ENCODE measurements at places on chromosomes 5 and 9.

DNA sequence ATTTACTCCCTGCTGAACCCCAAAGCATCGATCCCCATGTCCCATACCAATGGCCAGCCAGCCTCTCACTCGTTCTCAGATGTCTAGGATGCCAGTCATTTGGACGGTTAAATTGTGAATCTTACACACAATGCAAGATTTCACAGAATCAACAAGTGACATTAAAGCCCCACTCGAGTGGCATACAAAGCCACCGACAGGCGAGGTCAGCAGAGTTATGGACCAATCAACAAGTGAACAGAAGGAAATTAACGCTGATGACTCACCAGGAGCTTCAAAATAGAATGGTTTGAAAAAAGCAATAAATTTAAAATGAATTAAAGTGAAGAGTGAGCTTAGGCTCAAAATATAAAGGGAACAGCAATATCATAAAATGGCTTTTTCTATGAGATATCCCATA is 8.2 kb upstream of the RUFY1 start:
- no peak for DNase-seq

GRCh38 chr5:148314731-148315130 is 2.5 kb downstream of the SPINK7 start:
- no peak for DNase-seq

DNA sequence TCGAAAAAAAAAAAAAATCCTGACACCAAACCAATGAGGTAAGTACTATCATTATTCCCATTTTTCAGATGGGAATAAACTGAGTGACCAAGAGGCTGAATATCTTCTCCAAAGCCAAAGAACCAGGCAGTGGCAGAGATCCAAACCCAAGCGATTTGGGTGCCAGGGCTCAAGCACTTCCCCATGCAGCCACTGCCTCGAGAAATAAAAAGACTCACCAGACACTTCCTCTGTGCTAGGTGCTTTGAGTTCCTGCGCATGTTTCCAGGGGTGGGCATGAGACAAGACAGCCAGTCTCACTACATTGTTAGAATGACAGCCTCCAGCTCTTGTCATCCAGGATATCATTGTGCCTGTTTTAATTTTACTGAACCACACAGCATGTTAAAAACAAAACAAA is 2.3 kb upstream of the RPL26L1 start:
- no peak for DNase-seq

- DNase-seq = no peak
Observed at GRCh38 chr9:135035781-135036760, 51.4 kb upstream of the OLFM1 start.

GRCh38 chr5:58327289-58327688 is 132.6 kb downstream of the PLK2 start:
- no peak for DNase-seq

GRCh38 chr5:112372543-112372942 is 46.5 kb downstream of the EPB41L4A start:
- no peak for DNase-seq

DNA sequence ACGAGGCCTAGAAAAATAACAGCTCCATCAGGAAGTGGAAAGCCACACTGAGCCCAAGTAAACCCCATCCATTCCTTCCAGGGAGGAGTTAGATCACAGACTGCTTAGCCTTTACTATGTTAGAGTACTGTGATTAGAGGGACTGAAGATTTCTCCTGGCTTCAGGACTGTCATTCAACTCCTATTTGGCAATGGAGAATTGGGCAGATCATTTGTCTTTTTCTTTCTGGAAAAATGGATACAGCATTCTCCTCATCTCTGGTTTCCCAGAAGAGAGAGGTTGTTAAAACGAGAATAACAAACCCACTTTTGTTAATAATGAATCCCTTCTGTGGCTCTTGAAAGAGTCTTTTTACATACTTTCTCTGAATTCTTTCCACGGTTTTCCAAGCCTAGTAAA is 150.4 kb downstream of the GABRB2 start:
- no peak for DNase-seq

DNA sequence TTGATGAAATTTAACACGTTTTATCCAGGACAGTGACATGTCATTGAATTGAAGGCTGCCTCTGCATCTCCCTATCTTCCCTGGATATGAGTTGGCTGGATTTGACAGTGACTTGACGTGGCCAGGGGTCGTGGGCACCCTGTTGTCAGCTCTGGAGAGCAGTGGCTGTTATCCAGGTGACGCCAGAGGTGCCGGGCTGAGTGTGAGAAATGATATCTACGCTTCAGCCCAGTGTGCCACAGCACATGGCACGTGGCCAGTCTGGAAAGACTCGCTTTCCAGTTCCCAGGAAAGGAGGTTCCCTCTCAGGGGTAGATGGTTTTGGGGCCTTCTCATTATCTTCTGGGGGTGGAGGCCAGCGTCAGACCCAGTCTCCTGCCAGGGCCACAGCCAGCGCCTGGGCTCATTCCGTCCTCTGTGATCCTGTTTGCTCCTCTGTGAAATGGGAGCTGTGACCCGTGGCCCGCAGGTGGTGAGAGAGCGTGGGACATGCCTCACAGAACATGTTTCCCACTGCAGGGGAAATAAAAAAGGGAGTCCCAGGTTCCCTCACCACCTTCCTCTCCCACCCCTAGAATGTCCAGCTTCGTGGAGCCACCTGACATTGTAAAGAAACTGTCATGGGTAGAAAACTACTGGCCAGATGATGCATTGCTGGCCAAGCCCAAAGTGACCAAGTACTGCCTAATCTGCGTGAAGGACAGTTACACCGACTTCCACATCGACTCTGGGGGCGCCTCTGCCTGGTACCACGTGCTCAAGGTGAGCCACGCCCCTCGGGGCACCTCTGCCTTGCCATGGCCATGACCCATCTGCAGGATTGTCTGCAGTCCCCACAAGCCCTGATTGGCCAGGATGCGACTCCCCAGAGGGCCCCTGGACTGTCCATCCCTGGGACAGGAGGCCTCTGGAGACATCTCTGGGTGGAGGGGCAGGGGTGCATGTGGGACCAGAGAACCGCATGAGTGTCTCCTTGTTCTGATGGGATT is 76.5 kb downstream of the PHF2 start:
- DNase-seq = no peak

GRCh38 chr5:170576602-170577535 is 73.0 kb downstream of the KCNIP1 start:
- DNase-seq = no peak

GRCh38 chr5:591746-592145 is 20.4 kb upstream of the CEP72 start:
- DNase-seq = no peak

- DNase-seq = no peak
Observed at GRCh38 chr5:93220431-93220830, 360.6 kb downstream of the NR2F1-AS1 start.

DNA sequence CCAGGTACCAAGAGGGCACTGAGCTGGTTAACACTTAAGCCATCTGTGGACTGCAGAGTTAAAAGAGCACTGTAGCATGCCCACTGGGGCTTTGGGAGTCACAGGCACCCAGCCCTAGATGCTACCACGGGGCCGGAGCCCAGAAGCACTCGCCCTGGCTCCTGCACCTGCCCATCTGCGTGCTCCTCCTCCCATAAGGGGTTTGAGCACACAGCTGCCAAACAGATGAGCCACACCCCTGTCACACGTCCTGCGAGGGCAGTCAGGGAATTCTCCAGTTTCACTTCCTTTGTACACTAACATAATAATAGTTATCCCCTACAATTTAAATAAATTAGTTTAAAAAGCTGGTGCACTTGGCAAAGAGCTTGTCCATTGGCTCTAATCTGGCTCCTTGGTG is 4.5 kb upstream of the PCA3 start:
- no peak for DNase-seq

DNA sequence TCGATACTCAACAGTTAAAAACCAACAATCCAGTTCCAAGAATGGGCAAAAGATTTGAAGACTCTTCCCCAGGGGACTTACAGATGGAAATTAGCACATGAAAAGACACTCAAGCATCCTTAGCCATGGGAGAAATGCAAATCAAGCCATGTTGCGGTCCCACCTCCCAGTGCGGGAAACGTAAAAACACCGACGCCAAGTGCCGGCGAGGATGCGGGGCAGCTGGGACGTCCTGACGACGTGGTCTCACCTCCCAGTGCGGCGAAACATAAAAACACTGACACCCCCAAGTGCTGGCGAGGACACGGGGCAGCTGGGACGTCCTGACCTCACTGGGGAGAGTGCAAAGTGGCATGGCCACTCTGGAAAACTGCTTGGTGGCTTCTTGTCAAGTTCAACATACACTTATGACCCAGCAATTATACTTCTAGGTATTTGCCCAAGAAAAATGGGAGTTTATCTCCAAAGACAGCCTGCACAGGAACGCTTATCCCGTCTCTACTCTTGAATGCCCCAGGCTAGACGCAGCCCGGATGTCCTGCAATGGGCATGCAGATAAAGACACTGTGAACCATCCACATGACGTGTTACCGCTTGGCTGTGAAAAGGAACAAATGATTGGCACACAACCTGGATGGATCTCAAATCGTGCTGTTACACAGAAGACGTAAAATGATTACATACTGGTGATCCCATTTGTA is 60.1 kb upstream of the UBAC1 start:
- DNase-seq = no peak

DNA sequence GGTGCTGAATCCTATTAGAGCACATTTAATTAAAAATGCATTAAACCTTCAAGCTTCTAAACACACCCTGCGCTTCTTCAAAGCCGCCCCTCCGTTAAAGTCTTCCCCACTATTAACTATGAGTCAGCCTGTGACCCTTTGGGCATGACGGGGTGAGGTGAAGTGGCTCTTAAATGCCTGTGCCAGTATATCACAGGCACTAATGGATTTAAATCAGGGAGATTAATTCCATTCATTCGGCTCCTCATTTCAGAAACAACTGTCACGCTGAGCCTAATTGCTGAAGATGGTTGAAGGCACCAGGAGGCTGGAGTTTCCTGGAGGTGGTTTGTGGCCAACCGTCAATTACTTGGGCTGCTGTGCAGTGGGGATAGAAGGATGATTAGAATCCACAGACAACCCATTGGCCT is 192.6 kb upstream of the MSX2 start:
- DNase-seq = peak; percentile 4

- DNase-seq = no peak
Observed at GRCh38 chr9:89225587-89225986, 47.0 kb upstream of the SHC3 start.

GRCh38 chr5:153654504-153655200 is 164.2 kb downstream of the GRIA1 start:
- no peak for DNase-seq

DNA sequence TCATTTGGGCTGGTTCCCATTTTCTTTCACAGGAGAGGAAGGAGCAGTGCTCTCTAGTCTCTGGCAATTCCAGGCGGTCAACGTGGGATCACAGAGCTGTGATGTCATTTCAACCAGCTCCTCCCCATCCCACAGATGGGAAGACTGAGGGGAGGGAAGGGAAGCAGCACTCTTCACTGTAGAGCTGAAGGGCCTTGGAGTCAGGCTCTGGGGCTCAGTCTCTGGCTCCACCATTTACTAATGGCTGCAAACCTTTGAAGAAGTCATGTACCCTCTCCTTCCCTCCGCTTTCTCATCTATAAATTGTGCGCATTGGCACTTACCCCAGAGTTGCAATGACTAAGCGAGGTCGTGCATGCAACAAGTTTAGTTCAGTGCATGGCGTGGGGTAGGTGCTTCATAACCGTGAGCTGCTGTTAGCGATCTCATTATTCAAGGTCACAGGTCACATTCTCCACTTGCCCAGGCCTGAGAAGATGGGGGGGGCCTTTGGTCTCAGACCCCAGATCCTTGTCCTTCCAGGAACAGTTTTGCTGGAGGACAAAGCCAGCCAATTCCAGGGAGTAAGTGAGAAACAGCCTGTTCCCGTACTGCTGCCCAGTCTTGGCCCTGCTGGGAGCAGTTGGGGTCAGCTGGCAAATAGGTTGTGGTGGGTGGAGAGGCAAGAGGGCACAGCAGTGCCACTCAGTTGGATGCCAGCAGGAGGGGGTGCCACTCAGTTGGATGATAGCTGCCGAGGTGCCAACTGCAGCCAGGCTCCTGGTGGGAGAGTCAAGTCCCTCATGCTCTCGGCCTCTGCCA is 136.7 kb downstream of the RGS3 start:
- no peak for DNase-seq

- no peak for DNase-seq
Observed at GRCh38 chr5:60018091-60018490, 124.6 kb upstream of the PDE4D start.

GRCh38 chr9:27655441-27655840 is 82.2 kb upstream of the C9orf72 start:
- DNase-seq = no peak

- peak; percentile 60 for DNase-seq
Observed at GRCh38 chr9:136769710-136770191, 5.4 kb upstream of the LCN15 start.

- DNase-seq = no peak
Observed at GRCh38 chr5:181259974-181260719, 796 bp downstream of the TRIM52 start.

DNA sequence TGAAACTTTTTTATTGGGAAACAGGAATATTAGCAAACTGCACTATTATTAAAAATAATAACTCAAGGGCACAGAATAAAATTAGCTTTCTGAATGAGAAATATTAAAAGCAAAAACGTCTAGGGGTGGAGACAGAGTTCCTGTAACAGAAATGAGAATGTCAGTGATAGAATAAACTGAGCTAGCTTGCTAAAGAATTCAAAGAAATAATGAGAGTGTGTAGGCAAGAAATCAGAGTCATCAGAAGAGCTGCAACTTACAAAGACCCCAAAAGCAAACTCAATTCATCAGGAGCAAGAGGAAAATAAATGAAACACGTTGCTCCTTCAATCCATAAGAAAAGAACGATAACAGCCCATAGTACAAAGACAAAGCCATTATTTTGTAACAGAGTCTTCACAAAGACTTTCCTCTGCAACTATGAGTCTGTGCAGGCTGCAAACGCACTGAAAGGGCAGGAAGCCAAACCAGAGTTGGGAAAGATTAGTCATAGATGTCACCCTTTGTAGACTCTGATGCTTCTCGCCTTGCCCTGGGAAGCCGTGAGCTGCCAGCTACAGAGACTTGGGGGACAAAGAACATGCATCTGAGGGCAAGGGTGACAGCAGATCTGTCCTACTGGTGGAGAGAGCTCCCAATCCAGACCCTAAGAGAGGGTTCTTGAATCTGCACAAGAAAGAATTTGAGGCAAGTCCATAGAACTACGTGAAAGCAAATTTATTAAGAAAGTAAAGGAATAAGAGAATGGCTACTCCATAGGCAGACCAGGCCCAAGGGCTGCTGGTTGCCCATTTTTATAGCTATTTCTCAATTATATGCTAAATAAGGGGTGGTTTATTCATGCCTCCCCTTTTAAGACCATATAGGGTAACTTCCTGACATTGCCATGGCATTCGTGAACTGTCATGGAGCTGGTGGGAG is 40.8 kb downstream of the SHC3 start:
- peak; percentile 4 for DNase-seq

- DNase-seq = no peak
Observed at GRCh38 chr5:96408210-96408777, 24.8 kb downstream of the PCSK1 start.

GRCh38 chr9:116368680-116369079 is 215.1 kb downstream of the PAPPA start:
- no peak for DNase-seq

- no peak for DNase-seq
Observed at GRCh38 chr9:127180457-127181314, 58.3 kb upstream of the ANGPTL2 start.

- DNase-seq = peak; percentile 72
Observed at GRCh38 chr9:131739959-131740648, at the start of gene RAPGEF1. Gene RAPGEF1 (minus strand): TSS chr9:131740076. CDS start chr9:131739830, 246 bp downstream.

GRCh38 chr5:4411664-4412063 is 728.5 kb upstream of the ADAMTS16 start:
- peak; percentile 28 for DNase-seq
